ENCODE measurements at places on chromosomes 7 and 10. TPM values are rescaled to one million over a fixed set of nuclear protein-coding genes. Genes with fewer than 3 reads are reported as not detected.

DNA sequence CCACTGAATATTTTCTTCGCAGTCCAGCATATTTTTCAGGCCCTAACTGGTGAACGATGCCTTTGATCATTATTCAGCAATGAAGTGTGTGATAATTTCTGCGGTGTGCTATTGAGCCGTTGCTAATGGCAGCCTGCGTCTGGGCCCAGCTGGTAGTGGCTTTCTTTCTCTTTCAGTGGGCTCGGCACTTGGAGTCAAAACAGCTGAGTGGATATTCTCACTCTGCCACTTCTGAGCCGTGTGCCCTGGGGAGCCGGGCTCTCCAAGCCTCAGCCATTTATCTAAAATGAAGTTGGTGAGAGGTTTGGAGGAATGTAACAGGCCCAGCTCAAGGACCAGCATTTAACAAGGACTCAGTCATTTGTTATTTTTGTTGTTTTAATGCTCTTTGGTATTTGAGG is 87.5 kb upstream of the IFRD1 start:
- no peaks in the 10 kb centered on the region for H3K27me3 ChIP-seq
- no peaks in the 10 kb centered on the region for H3K36me3 ChIP-seq
- no peak overlapping the region for H3K27ac ChIP-seq
- no peak for DNase-seq
- no peaks in the 10 kb centered on the region for H3K4me1 ChIP-seq

DNA sequence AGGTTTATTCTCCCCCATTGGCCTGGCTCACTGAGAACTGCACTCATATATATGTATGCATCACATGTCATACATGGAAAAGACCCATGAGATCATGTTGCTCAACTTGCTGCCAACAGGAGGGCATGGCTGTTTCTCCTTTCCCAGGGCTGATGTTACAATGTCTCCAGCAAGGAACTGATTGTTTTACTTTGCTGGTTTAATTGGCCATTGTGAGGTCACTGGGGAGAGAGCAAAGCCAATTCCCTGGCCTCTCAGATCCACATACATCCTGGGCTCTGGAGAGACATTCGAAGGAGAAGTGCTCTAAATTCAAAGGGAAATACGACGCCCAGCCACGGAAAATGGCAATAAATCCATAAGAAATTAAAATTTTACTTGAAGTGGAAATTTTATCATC is 287.8 kb downstream of the WDR11 start:
- H3K36me3 ChIP-seq: no peaks in the 10 kb centered on the region
- H3K4me3 ChIP-seq: no peak overlapping the region
- DNase-seq: no peak
- H3K27me3 ChIP-seq: no peaks in the 10 kb centered on the region

DNA sequence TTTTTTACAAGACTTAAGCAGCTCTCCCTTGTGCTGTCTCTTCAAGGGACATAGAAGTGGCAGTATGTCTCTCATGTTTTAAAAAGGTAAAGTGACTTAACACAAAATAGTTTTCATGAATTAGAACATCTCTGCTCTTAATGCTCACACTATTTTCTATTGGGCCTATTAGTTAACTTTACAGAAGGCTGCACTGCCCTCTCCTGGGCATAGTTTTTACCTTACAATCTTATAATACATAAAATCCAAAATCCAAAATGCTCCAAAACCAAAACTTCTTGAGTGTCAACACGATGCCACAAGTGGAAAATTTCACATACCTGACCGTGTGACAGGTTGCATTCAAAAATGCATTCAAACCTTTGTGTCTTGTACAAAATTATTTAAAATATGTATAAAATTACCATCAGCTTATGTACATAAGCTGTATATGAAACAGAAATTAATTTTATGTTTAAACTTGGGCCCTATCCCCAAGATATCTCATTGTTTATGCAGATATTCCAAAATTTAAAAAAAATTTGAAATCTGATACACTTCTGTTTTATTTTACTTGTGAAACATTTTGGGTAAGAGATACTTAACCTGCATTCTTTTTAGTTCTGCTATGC is 25.8 kb downstream of the TES start:
- H3K27me3 ChIP-seq: no peaks in the 10 kb centered on the region
- peaks cover 96% of the 10 kb centered on the region for H3K4me1 ChIP-seq
- no peaks in the 10 kb centered on the region for H3K36me3 ChIP-seq
- no peak overlapping the region for H3K27ac ChIP-seq

DNA sequence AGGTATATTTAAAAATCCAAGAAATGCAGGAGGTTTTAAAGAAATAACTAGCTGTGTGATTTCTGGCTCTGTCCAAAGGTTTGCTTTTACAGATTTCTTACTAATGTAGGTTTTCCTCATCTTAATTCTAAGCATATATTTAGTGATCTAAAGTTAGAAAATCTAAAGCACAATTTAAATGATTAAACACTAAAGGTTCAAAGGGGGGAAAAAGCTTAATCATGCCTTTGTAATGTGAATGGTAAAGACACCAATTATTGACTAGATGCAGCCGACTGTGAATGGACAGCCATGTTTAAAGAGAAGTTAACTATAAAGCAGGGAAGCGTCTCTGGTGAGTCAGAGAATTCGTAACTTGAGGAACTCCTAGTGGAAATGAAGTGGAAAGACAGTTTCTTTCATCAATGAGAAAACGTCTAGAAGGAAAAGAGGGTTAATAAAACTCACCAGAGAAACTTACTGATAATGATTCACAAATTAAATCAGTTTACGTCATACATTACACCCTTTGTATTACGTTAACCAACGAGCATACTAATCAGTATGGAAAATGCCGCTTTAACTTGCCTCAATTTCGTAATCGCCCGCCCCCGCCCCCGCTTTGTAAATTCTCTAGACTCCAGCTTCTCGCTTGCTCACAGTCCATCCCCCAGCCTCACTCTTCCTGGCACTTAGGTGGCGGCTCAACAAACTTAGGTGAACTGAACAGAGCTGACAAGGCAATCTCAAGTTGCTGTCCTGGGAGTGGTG is 1.1 kb upstream of the HBP1 start:
- no peak for DNase-seq
- H3K27me3 ChIP-seq: no peaks in the 10 kb centered on the region
- no peaks in the 10 kb centered on the region for H3K36me3 ChIP-seq
- H3K4me3 ChIP-seq: peak overlapping the region; percentile 97

GRCh38 chr10:124678557-124679240 is 65.5 kb downstream of the FAM53B start:
- no peaks in the 10 kb centered on the region for H3K4me1 ChIP-seq
- H3K27me3 ChIP-seq: no peaks in the 10 kb centered on the region
- H3K36me3 ChIP-seq: peaks cover 6% of the 10 kb centered on the region
- DNase-seq: no peak
- H3K4me3 ChIP-seq: no peak overlapping the region

- no peaks in the 10 kb centered on the region for H3K4me1 ChIP-seq
- no peak overlapping the region for H3K4me3 ChIP-seq
- H3K27ac ChIP-seq: no peak overlapping the region
Observed at GRCh38 chr7:70527520-70528115, 604.3 kb upstream of the GALNT17 start.

DNA sequence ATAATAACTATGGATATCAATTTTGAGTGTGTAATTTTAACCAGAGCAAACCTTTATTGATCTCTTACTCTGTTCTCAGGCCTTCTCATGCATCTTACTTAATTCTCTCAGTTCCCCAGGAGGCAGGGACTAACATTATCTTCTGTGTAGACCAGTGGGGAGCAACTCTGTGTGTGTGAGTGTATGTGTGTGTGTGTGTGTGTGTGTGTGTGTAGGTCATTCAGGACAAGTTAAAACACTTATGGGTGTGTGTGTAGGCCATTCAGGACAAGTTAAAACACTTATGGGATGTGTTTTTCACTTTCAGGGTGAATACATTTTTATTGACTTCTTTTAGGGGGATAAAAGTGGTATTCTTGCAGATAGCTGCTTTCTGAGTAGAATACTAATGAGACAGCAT is 145.0 kb downstream of the ADAM12 start:
- H3K4me3 ChIP-seq: no peak overlapping the region
- no peaks in the 10 kb centered on the region for H3K27me3 ChIP-seq
- H3K4me1 ChIP-seq: peaks cover 4% of the 10 kb centered on the region
- no peak overlapping the region for H3K27ac ChIP-seq
- H3K36me3 ChIP-seq: no peaks in the 10 kb centered on the region

DNA sequence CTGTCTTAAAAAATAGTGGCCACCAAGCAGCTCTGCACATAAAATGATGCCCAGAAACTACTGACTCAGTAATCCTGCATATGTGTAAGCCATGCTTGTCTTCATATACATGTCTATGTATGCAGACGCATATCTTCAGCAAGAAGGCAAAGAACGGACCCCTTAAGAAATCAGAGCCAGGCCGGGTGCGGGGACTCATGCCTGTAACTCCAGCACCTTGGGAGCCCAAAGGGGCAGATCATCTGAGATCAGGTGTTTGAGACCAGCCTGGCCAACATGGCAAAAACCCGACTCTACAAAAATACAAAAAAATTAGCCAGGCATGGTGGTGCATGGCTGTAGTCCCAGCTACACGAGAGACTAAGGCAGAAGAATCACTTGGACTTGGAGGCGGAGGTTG is 295.0 kb downstream of the TCERG1L start:
- no peaks in the 10 kb centered on the region for H3K36me3 ChIP-seq
- no peaks in the 10 kb centered on the region for H3K4me1 ChIP-seq
- H3K27ac ChIP-seq: no peak overlapping the region
- H3K4me3 ChIP-seq: no peak overlapping the region

DNA sequence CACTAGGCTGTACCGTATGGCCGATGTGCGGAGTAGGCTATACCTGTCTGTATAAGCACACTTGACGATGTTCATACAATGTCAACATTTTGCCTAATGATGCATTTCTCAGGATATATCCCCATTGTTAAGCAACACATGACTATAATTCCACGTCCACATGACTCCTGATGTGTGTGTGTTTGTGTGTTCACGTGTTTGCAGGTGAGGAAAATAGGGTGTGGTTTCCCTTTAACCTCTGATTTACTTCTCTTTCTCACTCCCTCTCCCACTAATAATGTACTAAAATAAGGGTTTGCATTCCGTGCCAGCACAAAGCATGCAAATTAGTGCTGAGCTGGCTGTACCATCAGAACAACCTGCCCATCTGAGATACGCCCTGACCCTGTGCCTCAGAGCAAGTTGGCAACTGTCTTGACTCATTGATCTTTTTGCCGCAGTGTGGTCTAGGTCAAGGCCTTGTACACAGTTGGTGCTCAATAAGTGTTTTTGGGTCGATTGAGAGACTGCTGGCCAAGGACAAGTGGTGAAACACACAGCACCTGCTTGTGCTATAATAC is 64.6 kb upstream of the DOCK1 start:
- H3K27ac ChIP-seq: no peak overlapping the region
- H3K36me3 ChIP-seq: no peaks in the 10 kb centered on the region
- no peaks in the 10 kb centered on the region for H3K4me1 ChIP-seq
- no peaks in the 10 kb centered on the region for H3K27me3 ChIP-seq
- no peak for DNase-seq
- no peak overlapping the region for H3K4me3 ChIP-seq

DNA sequence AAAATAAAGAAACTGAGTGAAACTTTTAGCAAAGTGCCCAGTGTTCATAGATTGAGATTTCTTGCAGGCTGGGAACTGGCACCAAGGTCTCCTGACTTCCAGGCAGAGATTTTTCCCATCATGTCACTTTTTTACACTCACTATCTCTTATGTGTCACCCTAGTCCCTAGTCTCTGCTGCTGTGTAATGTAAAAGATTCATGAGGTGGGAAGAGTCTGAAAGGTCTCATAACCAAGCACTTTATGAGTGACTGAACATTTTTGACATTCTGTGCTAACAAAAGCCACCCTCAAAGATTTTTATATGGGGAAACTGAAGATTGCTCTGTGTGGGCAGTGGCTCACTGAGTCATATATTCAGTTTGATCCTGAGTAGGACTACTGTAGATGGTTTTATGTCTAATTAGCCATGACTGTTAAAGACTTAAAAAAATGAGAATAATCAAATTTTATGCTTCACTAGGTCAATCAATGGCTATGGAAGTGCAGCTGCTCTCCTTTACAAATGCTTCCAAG is 900.3 kb upstream of the SORCS1 start:
- no peak overlapping the region for H3K4me3 ChIP-seq
- H3K36me3 ChIP-seq: no peaks in the 10 kb centered on the region
- no peaks in the 10 kb centered on the region for H3K4me1 ChIP-seq
- no peak overlapping the region for H3K27ac ChIP-seq
- DNase-seq: no peak

DNA sequence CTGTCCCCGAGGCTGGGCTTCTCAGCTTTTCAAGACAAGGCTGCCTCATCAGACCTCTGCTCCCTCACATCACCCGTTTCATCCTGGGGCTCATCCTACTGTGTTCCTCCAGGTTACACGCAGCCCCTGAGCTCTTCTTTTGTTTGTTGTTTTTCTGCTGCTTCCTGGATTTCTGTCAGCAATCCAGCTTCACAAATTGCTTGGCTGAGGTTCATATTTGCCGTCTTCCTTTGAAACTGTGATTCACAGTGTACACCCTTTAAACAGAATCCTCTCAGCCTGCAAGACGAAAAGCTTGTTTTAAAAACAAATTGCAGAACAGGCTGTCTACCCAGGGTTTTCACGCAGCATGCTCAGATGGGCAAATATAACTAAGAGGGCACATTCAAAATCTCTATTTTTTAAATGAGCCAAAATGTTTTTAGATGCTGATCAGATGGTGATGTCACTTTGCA is 39.1 kb upstream of the PARD3 start:
- no peaks in the 10 kb centered on the region for H3K36me3 ChIP-seq
- H3K27me3 ChIP-seq: no peaks in the 10 kb centered on the region
- no peak overlapping the region for H3K27ac ChIP-seq
- no peaks in the 10 kb centered on the region for H3K4me1 ChIP-seq
- no peak overlapping the region for H3K4me3 ChIP-seq
- DNase-seq: peak; percentile 62

- H3K27ac ChIP-seq: peak overlapping the region; percentile 97
- no peaks in the 10 kb centered on the region for H3K27me3 ChIP-seq
- H3K36me3 ChIP-seq: no peaks in the 10 kb centered on the region
- H3K4me3 ChIP-seq: peak overlapping the region; percentile 54
- peak; percentile 91 for DNase-seq
- no peaks in the 10 kb centered on the region for H3K4me1 ChIP-seq
Observed at GRCh38 chr10:119206603-119207365, 587 bp upstream of the GRK5 start.

DNA sequence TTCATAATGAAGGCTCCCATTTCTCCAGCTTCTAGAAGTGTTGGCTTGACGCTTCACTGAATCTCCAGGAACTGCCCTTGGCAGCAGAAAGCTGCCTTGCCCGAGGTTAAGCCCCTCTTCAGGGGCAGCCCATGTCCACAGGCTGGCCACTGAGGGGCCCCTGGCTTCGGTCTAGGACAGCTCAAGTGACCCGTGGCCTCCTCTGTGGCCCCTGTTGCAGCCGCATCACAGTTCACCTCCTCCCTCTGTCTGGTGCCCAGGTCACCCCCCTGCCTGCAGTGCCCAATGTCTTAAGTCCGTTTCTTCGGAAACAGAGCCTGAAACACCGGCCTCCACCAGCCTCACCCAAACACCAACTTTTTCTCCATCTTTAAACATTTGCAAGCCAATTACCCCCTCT is 279.2 kb upstream of the MKI67 start:
- H3K4me1 ChIP-seq: no peaks in the 10 kb centered on the region
- no peaks in the 10 kb centered on the region for H3K27me3 ChIP-seq
- DNase-seq: no peak
- H3K4me3 ChIP-seq: no peak overlapping the region
- no peak overlapping the region for H3K27ac ChIP-seq
- H3K36me3 ChIP-seq: no peaks in the 10 kb centered on the region

- no peaks in the 10 kb centered on the region for H3K36me3 ChIP-seq
- no peaks in the 10 kb centered on the region for H3K27me3 ChIP-seq
- H3K4me1 ChIP-seq: no peaks in the 10 kb centered on the region
- H3K27ac ChIP-seq: no peak overlapping the region
Observed at GRCh38 chr7:20201380-20201779, 15.8 kb downstream of the MACC1 start.

CHAT gene
- total RNA-seq: not detected

FKBP6 gene
- total RNA-seq: not detected

TRPV6 gene
- not detected for total RNA-seq

H2BK1 gene
- total RNA-seq: not detected

SFMBT2 gene
- 5.5 TPM for total RNA-seq

CDK14 gene
- total RNA-seq: 18.6 TPM

RPEL1 gene
- total RNA-seq: not detected
